Osteoblast (primary cell): ENCODE measurements at places on chromosomes 16 and 17. TPM values are rescaled to one million over a fixed set of nuclear protein-coding genes. Genes with fewer than 3 reads are reported as not detected.

Gene CYTH1
- 20.9 and 21.4 TPM in 2 replicates for total RNA-seq

GRCh38 chr17:61522088-61522487 is 68.9 kb downstream of the NACA2 start:
- no peak for DNase-seq

DNA sequence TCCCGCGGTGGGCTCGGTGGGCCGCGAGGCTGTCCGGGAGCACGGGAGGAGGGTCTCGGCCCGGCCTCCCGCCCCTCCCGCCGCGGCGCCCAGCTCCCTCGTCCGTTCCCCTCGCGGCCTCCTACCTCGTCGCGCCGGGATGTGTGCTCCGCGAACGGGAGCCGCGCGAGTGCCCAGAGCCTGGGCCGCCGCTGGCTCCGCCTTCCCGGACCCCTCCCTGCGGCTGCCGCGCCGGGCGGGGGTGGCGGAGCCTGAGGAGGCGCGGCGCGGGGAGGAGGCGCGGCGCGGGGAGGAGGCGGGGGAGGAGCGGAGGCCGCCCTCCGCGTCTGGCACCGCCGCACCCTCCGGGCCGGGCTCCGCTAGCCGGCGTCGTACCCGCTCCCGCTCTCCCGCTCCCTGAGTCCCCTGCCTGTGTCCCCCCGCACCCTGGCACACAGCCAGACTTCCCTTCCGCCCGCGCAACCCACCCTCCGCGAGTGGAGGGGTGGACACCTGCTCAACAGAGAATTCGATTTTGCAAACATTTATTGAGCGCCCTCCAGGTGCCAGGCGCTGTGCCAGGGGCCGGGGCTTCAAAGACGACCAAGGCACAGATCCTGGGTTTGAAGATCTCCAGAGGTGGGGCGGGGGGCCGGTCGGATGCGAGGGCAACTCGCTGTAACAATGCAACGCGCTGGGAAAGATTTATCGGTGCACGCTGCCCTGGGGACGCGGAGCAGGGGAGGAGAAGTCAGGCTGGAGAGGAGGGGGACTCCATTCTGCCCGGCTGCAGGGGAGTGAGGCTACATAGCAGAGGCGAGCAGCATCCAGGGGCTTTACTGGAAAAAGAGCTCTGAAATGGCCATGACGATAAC is at the start of gene MPP3:
Gene MPP3 (minus strand): TSS at position 171 of the 854 bp plus-strand sequence. CDS start 1,240 bp downstream, outside the sequence.
- DNase-seq: peak; percentile 99

DNA sequence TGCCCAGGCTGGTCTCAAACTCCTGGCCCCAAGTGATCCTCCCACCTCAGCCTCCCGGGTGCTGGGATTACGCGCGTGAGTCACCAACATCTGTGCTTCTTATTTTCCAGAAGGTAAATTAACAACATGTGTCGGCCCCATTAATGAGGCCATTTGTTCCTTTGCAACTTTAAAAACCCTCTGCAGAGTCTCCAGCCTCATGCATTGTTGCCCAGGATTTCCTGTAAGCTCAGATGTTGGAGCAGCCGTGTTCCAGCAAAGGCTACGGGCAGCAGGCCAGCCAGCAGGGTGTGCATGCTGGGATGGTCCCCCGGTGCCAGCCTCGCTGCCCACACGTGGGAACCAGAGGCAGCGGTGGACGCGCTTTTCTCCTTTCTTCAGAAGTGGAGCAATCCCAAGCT is 19.1 kb upstream of the HEXD start:
- peak; percentile 92 for DNase-seq

DNA sequence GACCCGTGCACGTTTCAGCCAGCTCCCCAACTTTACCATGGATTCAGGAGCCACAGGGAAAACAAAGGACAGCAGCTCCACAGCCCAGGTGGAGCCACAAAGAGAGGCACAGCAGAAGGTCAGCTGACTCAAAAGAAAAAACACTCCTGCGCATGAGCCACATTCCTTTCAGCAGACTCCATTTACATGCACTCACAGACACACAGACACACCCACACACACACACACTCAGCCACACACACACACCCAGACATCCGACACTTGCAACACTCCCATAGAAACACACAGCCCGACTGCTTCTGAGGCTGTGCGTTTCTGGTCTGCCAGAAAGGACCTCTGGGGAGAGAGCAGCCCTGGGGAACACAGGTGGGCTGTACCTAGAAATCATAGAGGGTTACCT is 2335.5 kb downstream of the TP53TG3F start:
- DNase-seq: no peak

- no peak for DNase-seq
Observed at GRCh38 chr17:83025636-83026280, 53.7 kb upstream of the METRNL start.

Gene TRPV3
- 0.29 and 0.36 TPM in 2 replicates for total RNA-seq

Gene SOX15
- 0.59 and 0.72 TPM in 2 replicates for total RNA-seq

GRCh38 chr17:7745748-7746470 is 28.4 kb downstream of the DNAH2 start:
- peak; percentile 92 for DNase-seq

GRCh38 chr16:31085873-31086628 is 2.7 kb downstream of the PRSS53 start:
- DNase-seq: peak; percentile 80

DNA sequence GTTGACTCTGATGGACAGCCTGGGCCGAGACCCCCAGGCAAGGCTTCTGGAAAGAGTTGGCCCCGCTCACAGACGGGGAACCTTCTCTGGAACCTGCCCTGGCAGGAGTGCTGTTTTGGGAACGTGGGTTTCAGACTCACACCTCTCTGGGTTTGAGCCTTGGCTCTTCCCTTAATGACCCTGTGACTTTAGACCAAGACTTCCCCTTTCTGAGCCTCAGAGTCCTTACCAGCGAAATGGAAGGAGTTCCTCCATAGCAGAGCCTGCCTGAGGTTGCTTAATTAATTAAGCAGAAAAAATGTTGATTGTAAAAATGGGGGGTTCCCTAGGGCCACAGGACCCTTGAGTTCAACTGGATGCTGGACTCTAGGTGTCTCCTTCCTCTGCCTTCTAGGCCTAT is 408.2 kb downstream of the SEC14L1 start:
- DNase-seq: no peak

DNA sequence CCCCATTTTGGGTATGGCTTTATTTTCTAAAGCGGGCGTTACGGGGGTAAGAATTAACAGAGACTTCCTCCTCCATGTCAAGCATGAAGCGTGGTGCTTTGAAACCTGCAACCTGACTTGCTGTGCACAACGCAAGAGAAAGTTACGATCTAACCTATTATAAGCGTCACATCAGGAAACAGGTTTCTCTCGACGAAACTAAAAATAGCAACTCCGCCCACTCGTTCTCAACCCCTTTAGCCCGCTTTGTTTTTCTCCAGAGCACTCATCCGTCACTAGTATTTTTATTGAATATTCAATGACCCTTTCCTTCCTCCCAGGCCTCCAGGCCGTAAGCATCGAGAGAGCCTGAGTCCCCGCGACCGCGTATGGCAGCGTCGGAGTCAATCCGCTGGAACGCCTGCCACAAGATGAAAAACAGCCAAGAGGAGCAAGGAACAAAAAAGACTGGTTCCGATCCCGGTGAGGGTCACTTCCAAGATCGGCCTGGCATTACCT is 555 bp downstream of the NUP88 start:
- DNase-seq: peak; percentile 63

Gene WWP2
- total RNA-seq: 43.3 and 46.7 TPM in 2 replicates

Gene WNK4
- total RNA-seq: under 0.01 TPM in 1 of 2 replicates, not detected in the other

GRCh38 chr16:28110074-28110473 is 46.6 kb upstream of the GSG1L start:
- no peak for DNase-seq

DNA sequence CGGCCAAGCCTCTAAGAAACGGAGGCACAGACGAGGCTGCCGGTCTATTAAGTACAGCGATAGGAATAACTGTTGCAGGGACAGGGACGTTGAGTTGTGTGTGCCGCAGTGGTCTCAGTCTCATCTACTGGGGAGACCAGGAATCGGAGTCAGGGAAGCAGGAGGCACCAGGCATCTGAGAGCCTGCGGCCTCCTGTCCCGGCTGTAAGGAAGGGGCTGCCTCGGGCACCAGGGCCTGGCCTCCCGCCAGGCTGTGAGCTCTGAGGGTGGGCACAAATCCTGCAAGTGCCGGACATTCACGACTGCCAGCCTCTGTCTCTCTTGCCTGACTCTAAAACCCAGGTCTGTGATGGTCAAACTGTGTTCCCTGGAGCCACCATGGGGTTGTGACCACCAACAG is 76.0 kb downstream of the ARHGAP23 start:
- no peak for DNase-seq

Gene KIF1C
- 54.6 and 54.8 TPM in 2 replicates for total RNA-seq

Gene GLIS2
- total RNA-seq: 5.0 and 5.4 TPM in 2 replicates

- no peak for DNase-seq
Observed at GRCh38 chr16:50036426-50036825, 11.4 kb downstream of the CNEP1R1 start.

DNA sequence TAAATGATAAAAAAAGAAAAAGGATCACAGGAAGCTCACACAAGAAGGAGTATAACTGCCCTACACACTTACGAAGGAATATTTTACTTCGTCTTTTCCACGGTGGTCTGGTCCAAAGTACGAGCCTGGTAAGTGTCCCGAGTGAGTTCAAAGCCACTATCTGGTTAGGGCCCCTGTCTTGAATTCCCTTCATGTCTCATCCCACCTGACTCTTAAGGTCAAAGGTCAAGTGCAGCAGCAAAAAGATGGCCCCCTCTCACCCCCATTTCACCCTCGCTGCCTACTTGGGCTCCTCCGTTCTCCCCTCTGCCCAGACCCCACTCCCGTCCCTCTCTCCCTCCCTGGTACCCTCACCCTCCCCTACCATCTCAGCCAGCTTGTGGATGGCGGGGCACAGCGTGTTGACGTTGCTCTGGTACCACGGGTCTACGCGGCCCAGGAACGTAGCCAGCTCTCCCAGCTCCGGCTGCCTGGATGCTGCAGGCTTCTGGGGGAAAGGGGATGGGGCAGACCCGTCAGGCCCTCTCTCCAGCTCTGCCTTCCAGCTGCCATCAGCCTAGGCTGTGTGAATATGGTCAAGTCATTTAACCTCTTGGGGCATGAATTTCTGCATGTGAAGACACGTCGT is 27.8 kb upstream of the MFSD6L start:
- DNase-seq: no peak

DNA sequence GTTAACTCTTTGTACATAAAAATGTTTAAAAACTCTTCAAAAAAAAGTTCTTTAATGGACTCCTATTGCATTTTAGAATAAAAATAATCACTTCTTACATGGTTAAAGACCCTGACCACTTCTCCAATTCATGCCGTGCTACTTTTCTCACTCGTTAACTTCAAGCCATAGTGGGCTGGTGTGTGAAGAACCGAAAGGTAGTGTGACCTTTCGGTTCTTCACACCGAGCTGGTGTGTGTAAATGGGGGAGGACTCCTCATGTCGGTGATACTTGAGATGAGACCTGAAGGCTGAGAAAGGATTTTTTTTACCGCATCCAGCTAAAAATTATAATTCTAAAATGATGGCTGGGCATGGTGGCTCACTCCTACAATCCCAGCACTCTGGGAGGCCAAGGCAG is 22.1 kb downstream of the RFFL start:
- DNase-seq: no peak

GRCh38 chr17:29848737-29849136 is 81.3 kb downstream of the SSH2 start:
- DNase-seq: no peak

DNA sequence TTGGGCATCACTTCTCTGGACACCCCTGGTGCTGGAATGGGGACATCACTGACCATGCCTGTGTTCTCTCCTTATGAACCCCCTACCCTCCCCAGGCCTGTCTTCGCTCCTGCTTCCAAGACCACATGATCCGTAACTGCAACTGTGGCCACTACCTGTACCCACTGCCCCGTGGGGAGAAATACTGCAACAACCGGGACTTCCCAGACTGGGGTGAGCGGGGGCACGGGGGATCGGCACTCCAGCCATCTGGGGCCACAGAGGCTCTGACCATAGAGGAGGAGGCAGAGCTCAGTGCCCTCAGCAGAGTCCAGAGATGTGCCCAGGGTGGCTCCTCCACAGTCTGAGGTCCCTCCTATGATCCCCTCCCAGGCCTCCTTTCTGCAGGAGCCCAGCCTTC is 73.5 kb downstream of the SCNN1B start:
- no peak for DNase-seq

- no peak for DNase-seq
Observed at GRCh38 chr17:72219824-72220493, 99.1 kb downstream of the SOX9 start.

Gene LIMD2
- total RNA-seq: 4.3 and 5.9 TPM in 2 replicates

- DNase-seq: no peak
Observed at GRCh38 chr17:80328634-80329380, 68.2 kb downstream of the RNF213 start.

DNA sequence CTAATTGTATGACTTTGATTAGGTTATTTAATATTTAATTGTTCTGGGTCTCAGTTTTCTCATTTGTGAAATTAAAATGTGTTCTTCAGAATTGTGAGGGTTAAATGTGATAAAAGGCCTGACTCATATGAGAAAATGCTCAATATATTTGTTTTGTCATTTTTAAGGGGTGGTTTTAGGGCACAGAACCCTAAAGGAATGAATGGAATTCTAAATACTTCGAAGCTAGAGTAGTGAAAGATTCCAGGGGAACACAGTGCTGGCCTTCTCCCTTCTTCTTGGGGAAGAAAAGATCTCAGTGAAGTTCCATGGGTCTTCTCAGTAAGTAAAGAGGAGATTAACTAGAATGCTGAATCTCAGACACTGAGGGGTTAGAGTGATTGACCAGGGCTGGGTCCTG is 3.9 kb upstream of the SMPD3 start:
- peak; percentile 81 for DNase-seq

DNA sequence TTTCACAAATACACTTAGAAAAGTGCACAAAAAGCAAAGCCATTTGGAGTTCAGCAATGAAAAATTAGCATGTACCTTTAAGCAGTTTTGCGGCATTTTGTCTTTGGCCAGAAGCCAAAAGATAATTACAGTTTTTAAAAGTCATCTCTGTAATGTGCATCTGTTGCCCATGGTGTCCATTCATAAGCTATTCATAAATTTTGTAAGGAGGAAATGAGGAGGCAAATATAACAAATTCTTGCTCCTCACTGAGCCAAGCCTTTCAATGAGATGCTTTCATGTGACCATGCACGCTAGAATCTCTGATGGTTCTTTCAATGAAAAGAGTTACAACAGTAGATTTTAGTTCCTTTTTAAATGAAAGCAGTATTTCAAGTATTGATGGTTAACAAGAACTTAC is 247.1 kb upstream of the MON1B start:
- no peak for DNase-seq

- peak; percentile 99 for DNase-seq
Observed at GRCh38 chr16:700684-701584, 4.7 kb downstream of the FBXL16 start.

GRCh38 chr17:1480747-1481465 is 11.6 kb downstream of the MYO1C start:
- peak; percentile 97 for DNase-seq

GRCh38 chr17:76368545-76368944 is 14.8 kb upstream of the PRPSAP1 start:
- peak; percentile 44 for DNase-seq

Gene CHST4
- not detected in 2 replicates for total RNA-seq
